ENCODE measurements at places on chromosomes 2 and 18. TPM values are rescaled to one million over a fixed set of nuclear protein-coding genes. Genes with fewer than 3 reads are reported as not detected.
A peak's percentile ranks its signal among the peaks of the same experiment; 100 is the strongest.

DNA sequence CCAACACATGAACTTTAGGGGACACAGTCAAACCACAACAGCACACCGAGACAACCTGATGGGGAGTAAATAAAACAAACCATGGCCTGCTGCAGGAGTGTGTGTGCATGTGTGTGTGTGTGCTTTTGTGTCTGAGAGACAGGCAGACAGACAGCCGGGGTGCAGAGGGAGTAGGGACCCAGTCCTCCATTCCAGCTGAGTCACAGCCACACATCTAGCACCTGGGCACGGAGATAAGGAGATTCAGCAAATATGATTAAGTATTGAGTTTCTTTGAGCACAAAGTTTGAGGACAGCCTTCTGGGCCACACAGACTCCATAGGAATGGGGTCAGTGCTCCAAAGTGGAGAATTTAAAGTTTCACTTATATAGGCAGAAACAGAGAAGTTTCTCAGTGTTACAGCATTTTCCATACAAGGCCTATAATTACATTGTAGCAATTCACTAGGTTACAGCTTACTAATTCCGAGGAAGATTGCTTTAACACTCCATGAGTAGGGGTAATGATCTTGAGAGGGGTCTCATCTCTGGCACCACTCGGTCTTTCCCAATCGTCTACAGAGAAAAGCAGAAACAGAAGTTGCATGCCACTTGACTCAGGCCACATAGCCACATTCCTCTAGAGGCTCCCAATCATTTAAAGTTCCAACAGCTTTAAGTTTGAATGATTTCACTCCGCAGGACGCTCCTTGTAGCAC, 30.8 kb upstream of the PRLH start:
- no peak for DNase-seq

GRCh38 chr2:85590950-85591349, 4.6 kb upstream of the RNF181 start:
- no peak for DNase-seq

DNA sequence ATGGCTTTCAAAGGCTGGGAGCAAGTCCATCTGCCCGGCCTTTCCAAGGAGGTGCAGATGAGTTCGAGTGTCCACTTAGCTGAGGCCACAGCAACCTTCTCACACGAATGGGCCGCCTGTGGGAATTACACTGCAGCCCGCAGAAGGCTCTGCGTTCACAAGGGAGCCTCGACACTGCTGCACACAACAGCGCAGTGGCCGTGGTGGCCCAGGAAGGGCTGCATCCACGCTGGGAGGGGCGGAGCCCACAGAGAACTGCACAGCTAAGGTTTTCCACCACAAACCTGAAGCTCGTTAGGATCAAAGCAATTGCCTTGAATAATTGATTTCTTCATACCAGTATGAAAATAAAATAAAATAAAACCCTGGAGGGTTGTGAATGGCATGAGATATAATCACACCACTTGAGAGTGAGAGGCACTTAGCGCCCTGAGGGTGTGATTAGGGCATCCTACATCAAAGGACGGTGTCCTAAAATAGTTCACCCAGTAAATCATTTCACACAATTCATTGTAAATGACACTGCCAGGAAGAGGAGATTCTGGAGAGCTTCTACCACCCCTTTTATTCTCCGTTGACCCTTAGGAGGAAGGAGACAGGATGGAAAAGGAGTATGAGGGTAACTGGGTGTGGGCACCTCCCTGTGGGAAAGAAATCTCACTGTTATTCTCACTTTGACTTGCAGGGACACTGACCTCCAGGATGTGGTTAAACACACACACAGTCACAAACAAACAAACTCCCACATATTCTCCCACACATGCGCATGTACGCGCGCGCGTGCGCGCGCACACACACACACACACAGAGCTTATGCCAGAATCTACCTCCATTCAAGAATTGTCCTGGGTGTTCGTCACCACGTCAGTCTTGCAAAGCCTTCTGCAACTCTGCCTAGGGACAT, 256.6 kb upstream of the ID2 start:
- peak; percentile 73 for DNase-seq

Gene TMEM200C
- total RNA-seq, result not detected

Gene C2orf15
- 2.6 TPM for total RNA-seq

Gene EPAS1
- 61.4 TPM for total RNA-seq

Measured in natural killer cell (primary cell).